ENCODE measurements at places on chromosomes 12 and 14.

- no peak for DNase-seq
These were observed at the start of gene RD3L for GRCh38 chr14:103941973-103942736. Gene RD3L (minus strand): TSS chr14:103942529. CDS start chr14:103941695, 834 bp downstream.

DNA sequence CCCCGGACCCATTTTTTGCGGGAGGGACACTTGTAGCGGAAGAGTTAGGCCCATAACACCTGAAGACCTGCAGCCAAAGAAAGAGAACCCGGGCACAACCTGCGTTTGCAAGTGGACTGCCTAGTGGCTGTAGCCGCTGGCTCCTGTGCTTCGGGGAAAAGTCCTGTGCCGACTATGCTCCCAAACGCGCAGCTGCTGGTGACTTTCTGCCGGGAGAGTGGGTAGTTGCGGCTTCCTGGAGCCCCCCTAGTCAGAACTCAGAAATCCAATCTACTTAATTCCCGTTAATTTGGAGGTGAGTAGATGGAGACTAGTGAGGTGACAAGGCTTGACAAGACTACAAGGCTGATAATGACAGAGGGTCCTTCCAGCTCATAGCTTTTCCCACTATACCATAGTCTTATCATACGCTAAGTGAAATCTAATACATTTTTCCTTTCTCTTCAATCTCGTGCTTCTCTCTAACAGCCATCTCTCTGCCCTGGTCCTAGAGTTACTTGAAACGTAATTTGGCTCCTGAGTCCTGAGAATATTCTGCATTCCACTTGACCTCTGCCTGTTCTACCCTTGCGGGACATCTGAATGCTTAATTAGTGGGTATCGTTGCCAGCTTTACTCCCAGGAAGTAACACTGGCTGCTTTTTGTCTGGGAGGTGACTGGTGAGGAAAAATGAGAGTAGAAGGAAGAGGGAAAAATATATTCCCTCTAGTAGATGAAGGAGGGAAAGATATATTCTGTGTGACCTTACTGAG lies 556 bp downstream of the MTHFD1 start:
- peak; percentile 64 for DNase-seq

- peak; percentile 86 for DNase-seq
These were observed 33.5 kb upstream of the EVL start for GRCh38 chr14:100031506-100032281.

GRCh38 chr14:59863806-59864525 lies 6.6 kb downstream of the RTN1 start:
- DNase-seq, result no peak

DNA sequence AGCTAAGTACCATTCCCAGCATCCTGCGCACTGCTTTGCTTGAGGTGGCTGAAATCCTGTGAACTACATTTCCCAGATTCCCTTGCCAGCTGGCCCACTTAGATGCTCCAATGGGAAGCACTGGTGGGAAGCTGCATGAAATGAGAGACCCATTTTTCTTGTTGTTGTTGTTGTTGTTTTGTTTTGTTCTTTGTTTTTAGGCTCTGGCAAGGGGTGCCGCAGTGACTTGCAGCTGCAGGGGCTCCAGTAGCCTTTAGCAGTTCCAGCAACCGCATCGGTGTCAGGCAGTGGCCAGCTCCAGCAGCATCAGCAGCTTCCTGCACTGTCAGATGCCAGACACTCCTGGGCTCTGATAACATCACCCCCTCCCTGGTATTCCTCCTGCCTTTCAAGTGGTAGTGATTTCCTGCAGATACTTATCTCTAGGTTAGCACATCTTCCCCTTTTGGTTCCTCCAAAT lies 8.8 kb upstream of the EGLN3 start:
- DNase-seq, result no peak

GRCh38 chr12:14164266-14164665 lies 182.9 kb upstream of the GRIN2B start:
- no peak for DNase-seq

DNA sequence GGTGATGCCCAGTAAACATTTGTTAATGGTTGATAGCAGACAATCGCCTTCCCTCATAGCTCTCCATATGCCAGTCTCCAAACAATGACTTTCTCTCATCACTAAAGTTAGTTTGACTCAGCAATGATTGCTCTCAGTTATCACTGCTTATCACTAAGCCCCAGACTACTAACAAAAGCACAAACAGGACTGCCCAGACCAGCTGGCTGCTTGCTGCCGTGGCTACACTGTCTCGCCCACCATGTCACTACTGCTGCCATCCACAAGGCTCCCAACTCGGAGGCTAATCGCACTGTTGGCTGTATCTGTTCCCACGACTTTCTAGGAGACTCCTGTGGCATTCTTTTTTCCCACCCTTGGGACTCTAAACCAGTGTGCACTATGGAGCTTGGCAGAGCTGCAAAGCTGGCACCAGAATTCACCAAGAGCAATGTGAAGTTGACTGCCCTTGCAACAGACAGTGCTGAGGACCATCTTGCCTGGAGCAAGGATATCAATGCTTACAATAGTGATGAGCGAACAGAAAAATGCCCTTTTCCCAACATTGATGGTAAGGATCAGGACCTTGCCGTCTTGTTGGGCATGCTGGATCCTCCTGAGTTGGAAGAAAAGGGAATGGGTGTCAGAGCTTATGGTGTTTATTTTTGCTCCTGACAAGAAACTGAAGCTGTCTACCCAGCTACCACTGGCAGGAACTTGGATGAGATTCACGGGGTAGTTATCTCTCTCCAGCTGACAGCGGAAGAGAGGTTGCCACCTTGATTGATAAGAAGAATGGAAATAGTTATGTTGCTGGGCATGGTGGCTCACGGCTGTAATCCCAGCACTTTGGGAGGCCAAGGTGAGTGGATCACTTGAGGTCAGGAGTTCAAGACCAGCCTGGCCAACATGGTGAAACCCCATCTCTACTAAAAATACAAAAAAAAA lies 27.1 kb upstream of the NR2C1 start:
- no peak for DNase-seq

- no peak for DNase-seq
These were observed 74.6 kb downstream of the ZFP36L1 start for GRCh38 chr14:68718023-68718990.

GRCh38 chr14:55285048-55285652 lies 13.9 kb downstream of the FBXO34 start:
- DNase-seq, result no peak

GRCh38 chr14:64604881-64605280 lies 55.1 kb downstream of the PPP1R36 start:
- DNase-seq, result no peak

- DNase-seq, result no peak
These were observed 11.2 kb upstream of the SRSF5 start for GRCh38 chr14:69755784-69756183.
